ENCODE measurements at places on chromosomes 6 and 20.

DNA sequence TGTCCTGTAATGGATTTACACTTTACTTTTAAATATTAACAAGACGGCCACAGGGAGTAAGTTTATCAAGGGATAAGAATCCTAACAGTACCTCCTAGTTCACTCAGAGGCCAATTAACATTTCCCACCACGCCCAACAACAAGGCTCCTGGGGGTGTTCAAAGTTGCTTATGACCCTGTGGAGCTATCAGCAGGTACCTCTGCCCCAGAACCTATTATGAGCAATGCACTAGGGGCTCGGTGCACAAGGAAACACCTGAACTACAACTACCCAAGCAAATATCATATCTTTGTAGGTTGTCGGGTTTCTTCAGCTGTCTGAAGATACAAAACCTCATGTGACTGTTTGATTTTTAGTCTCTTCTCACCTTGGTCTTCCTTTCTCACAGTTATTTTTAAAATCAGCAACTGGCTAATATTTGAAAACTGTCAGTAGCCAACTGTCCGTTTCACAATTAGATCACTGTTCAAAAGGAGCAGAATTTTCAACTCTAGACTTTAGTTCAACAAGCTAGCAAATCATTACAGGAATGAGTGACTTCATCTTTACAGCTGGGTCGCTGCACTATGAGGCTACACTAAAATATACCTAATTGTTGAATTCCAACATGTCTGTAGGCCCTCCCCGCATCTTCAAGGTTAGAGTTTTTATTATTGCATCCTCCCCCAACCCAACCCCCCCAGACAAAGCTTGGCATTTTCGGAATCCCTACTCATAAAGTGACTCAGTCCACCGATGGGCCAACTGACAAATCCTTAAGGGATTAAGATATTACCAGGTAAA lies 38.1 kb downstream of the B4GALT5 start:
- DNase-seq, result no peak

DNA sequence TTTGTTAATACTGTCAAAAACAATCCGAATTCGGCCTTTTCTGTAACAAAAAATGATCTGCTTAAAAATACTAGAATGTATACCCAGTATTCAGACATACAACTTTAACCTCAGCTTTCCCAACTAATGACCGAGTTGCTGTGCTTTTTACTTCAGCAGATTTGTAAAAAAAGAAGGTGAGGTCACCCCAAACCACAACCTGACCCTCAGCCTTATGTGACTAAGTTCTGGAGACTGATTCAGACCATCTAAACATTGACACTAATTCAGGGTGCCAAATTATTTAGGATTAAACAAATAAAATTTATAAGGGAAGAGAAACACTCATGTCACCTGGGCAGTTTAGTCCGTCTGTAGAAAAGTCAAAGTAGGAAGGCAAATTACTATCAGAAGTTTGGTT lies 7.7 kb downstream of the CCN6 start:
- DNase-seq, result no peak

GRCh38 chr6:49890988-49891387 lies 24.7 kb upstream of the CRISP1 start:
- DNase-seq, result no peak

DNA sequence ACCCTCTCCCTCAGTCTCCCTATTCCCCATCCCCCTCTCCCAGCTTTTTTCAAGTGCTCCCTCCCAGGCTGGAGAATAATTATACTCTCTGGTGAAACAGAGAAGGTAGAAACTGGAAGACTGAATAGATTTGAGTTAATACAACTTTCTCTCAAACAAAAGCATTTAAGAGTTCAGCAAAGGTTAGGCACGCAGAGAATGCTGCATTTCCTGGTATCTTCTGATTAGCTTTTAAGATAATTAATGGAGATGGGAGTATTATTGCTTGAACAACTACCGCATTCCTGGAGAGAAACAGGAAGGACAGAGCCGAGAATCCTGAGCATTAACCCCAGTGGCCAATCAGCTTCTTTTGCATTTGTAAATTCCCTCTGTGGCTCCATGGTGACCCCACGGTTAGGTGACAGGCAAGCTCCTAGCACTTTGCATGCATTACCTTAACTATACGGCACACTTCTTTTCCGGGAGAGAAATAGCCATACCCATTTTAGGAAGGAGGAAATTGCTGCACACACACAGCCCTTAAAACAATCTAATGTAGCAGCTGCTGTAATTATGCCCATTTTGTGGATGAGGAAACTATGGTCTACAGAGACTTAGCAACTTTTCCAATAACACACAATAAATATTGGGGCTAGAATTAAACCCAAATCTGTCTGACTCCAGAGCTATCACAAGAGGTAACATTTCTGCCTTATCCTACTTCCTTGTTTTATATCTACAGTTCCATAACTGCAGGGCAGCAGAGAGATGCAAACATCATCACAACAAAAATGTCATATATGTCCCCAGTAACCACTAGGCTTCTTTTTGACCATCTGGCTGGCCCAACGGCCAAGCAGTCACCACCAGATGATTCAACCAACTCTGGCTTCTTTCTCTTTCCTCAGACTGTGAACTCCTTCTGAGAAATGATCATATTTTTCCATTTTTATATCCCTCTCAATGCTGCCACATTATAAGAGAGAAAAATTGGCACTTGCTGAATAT lies 169.9 kb downstream of the CD24 start:
- no peak for DNase-seq

- DNase-seq, result no peak
Observed at GRCh38 chr6:87806635-87807034, 104.6 kb upstream of the AKIRIN2 start.
